ENCODE measurements at places on chromosomes 5 and 9.

GRCh38 chr9:73138516-73138915 is 13.1 kb upstream of the ANXA1 start:
- no peak for DNase-seq

- DNase-seq, result no peak
These were observed 47.0 kb downstream of the DNAJC21 start for GRCh38 chr5:34976347-34976746.

DNA sequence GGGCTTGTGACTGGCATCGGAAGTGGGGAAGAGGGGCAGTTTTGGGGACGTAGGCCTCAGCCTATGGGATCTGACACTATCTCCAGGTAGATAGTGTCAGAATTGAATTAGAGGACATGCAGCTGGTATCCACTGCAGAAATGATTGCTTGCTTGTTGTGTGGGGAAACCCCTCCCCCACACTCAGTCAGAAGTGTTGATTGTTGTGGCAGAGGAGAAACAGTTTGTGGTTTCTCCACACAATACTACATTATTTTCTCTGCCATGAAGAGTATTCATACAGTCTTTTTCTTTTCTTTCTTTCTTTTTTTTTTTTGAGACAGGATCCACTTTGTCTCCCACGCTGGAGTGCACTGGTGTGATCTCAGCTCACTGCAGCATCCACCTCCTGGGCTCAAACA is 113.9 kb downstream of the ARRDC3 start:
- no peak for DNase-seq

DNA sequence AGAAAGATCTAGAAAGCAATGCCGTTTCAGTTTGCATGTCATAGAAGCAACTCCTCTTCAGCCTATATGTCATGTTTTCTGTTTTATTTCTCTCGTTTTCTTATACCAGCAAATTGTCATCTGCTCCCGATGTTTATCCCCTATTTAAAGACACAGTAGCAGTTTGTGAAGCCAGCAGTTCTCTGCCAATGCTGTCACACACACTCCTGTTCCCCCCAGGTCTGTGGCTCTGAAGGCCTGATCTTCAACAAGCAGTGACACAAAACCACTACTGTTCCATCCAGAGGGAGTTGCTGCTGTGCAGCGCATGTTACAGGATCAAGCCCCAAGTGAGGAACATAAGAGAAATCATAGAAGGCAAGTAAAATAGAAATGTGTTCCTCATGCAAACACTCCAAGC is 364.1 kb upstream of the SLC30A5 start:
- DNase-seq, result no peak

DNA sequence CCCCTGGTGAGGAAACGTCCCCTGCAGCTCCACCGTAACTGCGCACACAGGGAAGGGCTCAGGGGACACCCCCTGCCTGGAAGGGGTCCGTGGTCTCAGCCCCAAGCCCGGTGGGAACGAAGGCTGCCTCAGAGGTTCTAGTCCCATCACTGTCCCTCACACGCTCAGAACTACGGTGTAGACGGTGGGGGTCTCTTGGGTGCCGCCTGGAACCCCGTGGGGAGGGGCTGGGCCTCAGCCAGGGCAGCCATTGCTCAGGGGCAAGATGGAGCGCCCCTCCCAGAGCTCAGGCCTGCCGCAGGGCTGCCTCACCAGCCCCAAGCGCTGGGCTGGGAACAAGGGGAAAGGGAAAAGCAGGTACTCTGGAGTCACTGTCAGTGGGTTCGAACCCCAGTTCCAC is 2.9 kb downstream of the AGPAT2 start:
- DNase-seq, result no peak

- no peak for DNase-seq
These were observed 40.0 kb downstream of the EBF1 start for GRCh38 chr5:159059722-159060121.

DNA sequence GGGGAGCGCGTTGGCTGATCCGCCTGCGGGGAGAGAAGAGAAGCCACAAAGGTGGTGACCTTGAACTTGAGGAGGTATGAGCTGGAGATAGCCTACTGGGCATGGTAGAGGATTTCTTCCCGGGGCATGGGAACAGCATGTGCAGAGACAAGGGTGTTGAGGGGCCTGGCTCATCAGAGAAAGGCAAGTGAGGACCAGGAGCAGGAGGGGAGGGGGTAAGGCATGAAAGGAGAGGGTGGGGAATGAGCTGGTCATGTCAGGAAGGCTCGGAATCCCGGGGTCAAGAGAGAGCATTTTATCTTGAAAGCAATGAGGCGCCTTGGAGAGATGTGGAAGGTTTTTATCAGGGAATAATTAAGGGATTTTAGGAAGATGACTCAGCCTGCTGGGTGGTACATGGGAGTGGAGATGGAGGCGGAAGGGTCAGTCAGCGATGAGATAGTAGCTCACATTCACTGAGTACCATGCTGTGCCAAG is 121.1 kb downstream of the LHX2 start:
- no peak for DNase-seq

GRCh38 chr9:116032683-116033440 is 120.7 kb upstream of the PAPPA start:
- no peak for DNase-seq

DNA sequence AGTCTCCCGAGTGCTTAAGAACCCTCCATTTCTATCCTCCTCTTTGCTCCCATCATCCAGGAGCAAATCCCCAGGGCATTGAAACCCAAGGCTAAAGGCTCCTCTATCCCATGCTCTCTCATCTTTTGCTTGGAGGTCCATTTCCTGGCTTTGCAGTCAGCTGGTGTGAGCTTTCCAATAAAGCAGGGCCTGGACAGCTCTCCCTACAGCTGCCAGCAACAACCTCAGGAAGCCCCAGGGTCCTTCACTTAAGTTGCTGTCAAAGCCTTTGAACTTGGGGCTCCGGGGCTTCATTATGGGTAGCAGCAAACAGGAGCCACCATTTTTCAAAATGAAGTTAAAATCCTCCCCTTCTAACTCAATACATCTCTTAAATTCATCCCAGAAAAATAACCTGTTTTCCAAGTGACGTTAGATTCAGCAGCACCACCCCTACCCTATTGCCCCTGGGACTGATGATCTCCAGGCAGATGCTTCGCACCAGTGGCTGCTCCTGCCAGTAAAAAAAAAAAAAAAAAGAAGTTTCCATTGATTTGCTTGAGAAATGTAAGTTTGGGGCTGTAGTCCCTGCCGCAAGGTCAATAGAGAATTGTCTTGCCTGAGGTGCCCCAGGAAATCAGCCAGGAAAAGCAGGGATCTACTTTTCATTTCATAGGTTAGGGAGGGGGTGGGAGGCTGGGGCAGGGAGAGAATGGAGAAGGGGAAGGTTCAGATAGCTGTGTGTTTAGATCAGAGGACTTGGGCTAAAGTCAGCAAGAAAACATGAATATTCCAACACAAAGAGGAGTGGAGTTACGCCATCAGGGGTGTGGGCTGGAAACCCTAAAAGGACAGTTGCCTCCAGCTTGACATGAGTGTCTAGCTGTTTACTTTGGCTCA is 83.8 kb upstream of the IL6ST start:
- DNase-seq, result no peak

DNA sequence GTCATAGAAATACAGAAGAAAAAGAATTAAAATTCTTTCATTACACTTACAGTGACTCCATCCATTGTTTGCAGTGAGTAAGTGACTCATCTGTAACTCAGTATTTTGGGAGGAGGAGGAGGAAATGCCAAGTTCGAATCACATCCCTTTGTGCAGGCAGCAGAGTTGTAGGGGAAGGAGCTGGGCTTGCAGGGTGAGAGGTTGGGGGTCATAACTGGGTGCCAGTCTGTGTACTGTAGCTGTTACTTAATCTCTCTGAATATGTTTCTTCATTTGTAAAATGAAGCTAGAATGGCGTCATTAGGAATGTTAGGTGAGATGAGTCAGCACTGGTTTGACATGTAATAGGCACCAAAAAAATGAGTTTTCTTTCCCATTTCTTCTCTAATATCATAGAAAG is 235.7 kb upstream of the ADAMTSL1 start:
- no peak for DNase-seq

GRCh38 chr5:139634028-139634325 is 14.2 kb upstream of the CXXC5 start:
- DNase-seq, result no peak
